DMS79 (cell line): ENCODE measurements at places on chromosomes 1 and 21.

DNA sequence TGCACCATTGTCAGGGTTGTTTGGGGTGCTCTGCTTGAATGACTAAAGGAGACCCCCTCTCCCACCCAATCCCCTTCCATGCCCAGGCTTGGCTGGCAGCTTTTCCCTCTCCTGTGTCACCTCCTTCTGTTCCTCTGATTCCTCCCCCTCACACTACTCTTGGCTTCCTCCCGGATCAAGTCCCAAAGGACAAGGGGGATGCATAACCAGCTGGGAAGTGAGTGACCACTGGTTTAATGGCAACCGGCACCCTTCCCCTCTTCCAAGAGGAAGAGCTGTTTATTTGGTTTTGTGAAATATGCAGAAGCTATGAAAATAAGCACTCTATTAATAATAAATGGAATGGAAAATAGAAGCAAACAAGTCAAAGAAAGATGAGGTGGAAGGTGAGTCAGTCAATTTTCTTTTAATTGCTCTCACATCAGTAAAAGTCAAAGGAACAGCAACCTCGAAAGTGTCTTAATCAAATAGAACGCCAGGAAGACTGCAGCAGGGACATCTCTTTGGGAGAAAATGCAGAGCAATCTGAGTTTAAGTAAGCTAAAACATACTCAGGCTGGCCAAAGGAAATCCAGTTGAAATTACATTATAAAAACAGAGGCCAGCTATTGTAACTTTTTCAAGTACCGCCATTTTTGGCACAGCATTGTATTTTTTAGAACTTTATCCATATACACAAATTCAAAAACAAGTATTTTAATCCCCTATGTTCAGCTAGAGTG is 322.5 kb downstream of the SIPA1L2 start:
- no peak for DNase-seq

DNA sequence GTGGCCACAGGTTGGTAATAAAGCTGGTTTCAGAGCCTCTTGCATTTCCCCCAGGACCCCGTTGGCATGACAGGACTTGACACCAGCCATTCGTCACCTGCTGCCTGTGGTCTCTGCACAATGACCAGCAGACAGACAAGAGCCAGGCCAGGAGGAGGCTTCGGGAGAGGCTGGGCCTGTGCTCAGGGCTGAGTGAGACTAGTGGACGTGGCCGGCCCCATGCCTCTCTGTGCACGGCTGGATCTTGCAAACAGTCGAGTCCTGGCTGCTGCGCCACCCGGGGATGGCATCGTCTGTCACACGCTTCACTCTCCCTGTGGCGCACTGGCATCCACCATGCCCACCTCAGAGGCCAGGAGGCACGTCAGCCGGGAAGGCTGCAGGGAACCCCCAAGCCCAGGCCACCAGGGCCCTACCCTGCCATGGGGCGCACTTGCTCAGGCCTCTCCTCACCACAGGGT is 177.4 kb upstream of the ARHGEF16 start:
- no peak for DNase-seq

DNA sequence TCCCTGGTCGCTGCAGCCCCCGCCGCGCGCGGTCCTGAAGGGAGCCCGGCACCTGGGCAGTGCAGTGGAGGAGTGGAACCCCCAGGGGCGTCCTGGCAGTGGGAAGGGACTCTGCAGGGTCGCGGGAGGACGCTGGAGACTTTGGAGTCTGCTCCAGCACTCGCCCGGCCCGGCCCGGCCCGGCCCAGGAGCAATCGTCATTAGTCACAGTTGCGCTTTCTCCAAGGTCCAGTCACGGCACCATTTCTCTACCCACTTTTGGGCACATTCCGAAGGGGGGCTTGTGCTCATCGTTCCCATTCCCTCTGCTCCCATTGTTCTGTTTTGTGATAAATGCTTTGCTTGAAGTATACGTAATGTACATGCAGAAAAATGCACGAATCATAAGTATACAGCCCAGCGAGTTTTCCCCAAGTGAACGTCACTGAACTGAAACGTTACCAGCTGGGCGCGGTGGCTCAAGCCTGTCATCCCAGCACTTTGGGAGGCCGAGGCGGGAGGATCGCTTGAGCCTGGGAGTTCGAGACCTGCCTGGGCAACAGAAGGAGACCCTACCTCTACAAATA is 999 bp downstream of the THAP3 start:
- no peak for DNase-seq

DNA sequence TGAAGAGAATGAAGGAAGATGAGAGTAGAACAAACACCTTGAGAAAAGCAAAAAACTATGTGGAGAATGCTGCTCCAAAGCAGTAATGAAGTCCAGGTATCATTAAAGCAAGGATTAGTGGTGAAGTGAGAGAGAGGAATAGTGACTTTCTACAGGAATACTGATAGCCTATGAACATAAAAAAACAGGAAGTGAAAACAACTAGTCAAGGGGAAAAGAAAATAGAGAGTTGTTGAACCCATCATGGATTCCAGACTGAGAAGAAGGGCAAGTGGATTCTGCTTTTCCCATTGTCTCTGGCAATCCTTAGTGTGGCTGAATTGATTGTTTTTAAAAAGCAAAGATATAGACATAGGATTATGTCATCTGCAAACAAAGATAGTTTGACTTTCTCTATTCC is 119.9 kb upstream of the LHX8 start:
- no peak for DNase-seq

DNA sequence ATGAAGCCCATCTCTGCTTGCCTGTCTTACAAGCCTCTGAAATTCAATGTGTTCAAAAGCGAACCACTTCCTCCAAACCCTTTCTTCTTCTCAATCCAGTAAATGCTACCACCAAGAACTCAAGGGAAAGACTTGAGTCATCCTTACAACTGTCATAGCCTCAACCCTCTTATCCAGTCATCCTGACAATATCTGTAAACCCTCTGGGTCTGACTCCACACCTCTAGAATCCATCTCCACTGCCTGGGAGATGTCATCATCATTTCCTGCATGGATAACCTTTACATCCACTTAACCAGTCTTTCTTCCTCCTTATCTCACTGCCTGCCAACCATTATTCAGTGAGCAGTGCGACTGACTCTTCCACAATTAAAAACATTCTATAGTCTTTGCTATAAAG is 441.1 kb downstream of the SETD4 start:
- no peak for DNase-seq

DNA sequence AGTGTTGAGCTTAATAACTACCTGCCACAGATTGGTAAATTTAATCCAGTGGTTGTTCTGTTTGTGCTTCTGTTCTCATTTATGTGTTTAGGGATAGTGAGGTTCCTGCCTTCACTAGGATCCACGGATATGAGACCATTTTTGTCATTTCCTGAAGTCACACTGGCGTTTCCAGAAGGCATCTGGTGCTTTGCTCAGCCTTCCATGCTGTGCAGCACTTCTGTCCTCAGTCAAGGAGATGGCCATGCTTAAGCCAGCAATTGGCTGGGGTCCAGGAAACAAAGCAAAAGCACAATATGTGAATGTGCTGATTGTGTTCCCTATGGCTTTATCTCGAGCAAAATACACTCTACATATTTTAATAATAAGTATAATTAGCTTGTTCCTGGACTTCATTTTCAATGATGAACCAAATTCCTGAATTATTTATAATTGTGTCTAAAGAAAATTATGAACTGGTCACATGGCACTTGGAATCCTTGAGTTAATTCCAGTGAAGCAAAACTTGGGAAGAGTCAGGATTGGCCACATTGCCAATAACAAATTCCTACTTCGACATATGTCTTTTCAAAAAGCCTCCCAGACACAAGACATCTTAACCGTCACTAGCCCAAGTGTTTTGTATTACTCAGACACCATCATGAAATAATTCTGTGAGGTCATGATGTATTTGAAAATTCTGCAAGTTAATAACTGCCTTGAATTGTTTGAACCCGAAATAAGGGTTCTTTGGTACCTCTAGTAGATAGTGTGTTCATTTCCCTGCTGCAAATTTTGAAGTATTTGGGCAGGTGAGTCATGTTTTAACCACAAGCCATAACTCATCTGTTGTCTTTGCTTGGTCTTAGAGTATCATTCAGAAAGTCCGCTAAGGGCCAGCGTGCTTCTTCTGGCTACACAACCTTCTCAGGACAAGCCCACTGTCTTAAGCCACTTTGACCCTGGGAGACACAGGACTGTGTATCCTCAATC is 412.4 kb downstream of the DISC1 start:
- DNase-seq: peak; percentile 82

DNA sequence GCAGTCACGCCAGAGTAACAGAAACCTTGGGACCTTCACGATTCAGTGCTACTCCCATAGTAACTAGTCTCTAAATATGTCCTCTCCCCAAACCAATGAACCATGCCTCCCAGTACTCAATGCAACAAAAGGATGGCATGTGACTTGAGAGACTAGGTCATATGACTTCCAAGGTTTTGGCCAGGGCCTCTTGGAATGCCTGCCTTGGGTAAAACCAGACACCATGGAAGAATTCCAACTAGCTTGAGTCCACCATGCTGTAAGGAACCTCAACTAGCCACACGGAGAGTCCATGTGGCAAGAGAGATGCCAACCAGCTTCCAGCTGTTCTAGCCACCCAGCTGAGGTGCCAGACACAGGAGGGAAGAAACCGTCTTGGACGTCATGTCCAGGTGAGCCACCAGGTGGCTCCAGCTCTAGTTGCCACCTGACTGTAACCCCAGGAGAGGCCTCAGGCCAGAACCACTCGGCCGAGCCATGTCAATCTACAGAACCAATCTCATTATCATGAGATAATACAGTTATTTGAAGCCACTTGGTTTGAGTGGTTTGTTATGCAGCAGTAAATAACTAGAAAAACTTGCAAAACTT is 115.0 kb downstream of the SYF2 start:
- DNase-seq: no peak

DNA sequence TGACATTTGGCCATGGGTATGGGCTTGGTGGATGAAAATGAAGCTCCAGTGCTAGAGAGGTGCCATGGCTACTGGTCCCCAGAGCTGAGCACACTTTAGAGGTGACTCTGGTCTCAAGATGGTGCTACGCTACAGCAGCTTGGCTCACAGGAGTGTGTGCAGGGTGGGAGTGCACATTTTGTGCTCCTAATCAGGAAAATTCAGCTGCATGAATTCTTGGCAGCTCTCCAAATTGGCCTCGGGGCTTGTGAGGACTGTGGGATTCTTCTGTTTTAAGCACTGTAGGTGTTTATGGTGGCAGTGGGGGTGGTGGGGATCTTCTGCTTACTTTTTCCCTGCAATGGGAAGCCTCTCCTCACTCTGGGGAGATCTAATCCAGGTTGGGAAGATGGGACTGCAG is 17.3 kb upstream of the TIPRL start:
- DNase-seq: no peak

DNA sequence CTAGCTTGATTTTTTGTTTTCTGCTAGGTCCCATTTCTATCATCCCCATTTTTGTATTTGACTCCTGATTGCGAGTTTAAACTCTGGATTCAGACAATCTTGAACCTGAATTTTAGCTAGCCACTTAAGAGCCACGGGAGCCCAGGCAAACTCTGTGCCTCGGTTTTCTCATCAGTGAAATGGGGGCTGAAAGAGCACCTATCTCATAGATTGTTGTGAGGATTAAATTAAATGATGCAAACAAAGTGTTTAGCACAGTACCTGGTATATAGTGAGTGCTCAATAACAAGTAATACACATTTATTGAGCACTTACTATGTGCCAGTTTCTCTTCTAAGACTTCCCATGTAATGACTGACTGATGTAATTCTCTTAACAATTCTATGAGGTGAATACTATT is 158.1 kb upstream of the POU3F1 start:
- DNase-seq: no peak

DNA sequence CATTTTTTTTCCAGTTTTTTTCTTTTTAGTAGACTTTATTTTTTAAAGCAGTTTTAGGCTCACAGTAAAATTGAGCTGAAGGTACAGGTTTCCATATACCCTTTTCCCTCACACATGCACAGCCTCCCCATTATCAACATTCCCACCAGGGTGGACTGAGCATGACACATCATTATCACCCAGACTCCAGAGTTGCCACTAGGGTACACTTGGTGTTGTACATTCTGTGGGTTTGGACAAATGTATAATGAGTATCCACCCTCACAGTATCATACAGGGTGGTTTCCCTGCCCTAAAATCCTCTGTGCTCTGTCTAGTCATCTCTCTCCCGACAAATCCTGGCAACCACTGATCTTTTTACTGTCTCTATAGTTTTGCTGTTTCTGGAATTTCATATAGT is 3.0 kb upstream of the AIM2 start:
- DNase-seq: no peak

DNA sequence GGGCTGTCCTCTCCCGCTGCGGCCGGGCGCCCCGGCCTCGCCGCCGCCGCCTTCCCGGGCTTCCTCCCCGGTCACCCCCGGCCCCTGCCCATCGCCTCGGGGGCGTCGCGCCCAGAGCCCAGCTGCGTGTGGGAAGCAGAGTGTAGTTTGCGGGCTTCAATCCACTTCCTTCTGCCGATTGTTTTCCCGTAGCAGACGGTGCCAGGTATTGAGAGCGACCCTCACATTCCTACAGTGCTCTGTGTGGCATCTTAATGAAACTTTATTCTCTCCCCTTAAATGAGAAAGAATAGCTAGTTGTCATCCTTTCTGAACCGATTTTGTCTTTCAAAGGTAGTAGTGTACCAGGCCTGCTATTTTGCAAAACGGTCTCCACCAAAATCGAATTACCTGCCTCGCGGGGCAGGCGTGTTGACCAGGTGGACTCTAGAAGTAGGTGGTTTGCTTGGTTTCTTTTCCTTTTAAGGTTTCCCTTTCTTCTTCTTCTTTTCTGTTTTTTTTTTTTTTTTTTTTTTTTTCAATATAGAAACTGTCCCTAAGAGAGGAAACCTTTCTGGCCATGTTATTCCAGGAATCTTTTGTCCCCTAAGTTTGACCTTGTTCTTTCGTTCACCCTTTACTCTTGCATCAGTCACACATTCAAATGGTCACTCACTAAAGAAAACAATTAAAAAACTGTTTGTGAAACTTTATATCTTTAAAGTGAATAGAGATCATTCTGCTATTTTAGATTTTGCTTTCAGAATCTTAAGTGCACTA is 881 bp downstream of the USP25 start:
- DNase-seq: no peak

DNA sequence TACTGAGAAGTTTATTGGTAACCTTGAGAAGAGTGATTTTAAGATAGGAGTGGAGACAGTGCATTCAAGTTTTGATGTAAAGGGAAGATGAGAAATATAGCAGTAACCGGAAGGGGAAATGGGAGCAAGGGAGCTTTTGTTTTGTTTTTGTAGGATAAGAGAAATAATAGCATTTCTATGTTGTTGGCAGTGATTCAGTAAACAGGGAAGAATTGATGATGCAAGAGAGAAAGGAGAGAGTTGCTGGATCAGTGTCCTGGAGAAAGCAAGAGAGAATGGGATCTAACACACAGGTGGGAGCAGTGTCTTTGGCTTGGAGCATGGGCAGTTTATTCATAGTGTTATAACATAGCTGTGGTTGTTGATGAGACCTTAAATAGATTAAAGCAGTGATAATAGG is 56.4 kb downstream of the OSBPL9 start:
- DNase-seq: no peak
